Kidney capillary endothelial cell (primary cell): ENCODE measurements at places on chromosomes 11 and 22.

- no peak for DNase-seq
Measured at GRCh38 chr22:20054034-20054427, 26.0 kb upstream of the DGCR8 start.

DNA sequence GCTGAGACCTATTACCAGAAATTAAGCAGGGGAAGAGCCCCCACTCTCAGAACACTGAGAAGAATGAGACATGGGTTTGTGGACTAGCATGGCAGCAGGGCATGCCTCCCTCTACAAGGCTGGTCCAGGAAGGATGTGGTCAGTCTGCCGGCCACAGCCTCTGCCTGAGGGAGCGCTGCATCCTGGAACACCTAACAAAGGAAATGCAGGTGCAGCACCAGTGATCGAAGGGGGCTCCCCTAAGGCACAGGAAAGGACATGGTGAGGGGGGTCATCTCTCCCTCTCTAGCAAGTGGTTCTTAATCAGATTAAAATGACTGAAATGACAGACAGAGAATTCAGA is 40.6 kb upstream of the ARL14EP start:
- no peak for DNase-seq

- no peak for DNase-seq
Measured at GRCh38 chr11:116279511-116279910, 493.3 kb downstream of the BUD13 start.

GRCh38 chr11:133898031-133898769 is 52.9 kb upstream of the SPATA19 start:
- DNase-seq: no peak

DNA sequence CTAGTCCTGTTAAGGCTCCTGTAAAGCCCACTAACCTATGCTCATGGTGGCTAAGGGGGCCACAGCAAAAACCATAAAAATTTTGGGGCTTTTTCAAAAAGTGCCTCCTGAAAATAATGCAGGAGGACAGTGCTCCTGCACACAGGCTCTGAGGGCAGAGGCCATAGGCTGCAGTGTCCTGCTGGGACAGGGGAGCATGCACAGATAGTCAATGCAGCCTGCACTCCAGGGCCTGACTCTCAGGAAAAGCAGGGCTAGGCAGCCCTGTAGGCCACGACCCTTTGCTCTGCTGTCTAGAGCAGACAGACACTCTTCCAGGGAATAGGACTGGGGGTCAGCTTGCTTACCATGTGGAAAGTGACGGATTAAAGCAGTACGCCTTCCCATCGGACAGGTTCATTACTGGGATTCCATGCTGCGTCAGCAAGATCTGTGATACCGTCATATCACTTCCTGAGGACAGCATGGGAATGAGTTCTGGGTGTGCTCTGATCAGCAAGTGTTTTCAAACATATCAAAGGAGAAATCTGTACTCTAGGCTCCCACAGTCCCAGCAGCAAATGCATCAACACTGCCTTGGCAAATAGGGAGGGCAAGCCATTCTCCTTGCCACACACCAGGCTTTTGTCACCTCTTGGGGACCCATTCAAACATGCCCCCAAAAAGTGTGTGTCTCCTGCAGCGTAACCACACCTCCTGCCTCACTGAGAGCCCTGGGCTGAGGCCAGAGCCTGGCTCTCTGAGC is 64.1 kb upstream of the CLTCL1 start:
- no peak for DNase-seq

DNA sequence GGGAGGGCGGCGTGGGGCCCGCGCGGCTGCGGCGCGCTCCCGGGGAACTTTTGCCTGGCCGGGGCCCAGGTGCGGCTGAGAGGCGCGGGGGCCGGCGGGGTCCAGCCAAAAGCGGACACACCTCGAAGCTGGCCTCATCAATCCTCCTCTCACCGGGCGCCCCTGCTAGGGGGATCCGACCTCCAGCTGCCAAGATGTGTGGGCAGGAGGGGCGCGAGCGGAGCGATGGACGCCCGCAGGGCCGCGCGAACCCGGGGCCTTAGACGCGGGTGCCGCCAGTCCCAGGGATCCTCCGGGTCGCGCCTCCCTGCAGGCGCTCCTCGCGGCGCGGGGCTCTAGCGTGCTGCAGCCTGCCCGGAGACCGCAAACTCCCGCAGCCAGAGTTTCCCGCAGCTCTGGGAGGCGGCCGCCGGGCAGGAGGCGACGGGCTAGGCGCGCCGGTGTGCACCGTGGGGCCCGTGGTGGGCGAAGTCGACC is 785 bp downstream of the IGSF9B start:
- DNase-seq: no peak

- DNase-seq: no peak
Measured at GRCh38 chr11:108865406-108865805, 200.5 kb downstream of the DDX10 start.

GRCh38 chr11:15699978-15700377 is 585.3 kb downstream of the INSC start:
- DNase-seq: no peak

- DNase-seq: no peak
Measured at GRCh38 chr11:12071574-12071973, 38.8 kb upstream of the MICAL2 start.

- no peak for DNase-seq
Measured at GRCh38 chr11:118841469-118842242, 42.0 kb upstream of the CXCR5 start.

DNA sequence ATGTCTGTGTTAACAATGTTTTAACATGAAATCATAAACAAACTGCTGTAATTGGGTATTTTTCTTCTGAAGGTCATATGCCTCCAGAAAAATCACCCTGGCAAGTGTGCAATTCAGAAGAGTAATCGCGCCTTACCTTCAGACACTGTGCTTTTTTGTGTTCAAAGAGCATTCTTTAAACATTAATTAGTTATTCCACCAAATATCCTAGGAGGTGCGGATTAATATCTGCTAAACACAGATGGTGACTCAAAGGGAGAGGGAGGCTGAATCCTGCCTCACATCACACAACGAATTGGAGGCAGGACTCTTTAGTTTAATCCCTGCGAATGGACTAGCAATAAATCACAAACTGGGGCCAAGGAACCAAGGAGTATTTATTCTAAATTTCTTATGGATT is 213.0 kb downstream of the NTM start:
- DNase-seq: no peak

DNA sequence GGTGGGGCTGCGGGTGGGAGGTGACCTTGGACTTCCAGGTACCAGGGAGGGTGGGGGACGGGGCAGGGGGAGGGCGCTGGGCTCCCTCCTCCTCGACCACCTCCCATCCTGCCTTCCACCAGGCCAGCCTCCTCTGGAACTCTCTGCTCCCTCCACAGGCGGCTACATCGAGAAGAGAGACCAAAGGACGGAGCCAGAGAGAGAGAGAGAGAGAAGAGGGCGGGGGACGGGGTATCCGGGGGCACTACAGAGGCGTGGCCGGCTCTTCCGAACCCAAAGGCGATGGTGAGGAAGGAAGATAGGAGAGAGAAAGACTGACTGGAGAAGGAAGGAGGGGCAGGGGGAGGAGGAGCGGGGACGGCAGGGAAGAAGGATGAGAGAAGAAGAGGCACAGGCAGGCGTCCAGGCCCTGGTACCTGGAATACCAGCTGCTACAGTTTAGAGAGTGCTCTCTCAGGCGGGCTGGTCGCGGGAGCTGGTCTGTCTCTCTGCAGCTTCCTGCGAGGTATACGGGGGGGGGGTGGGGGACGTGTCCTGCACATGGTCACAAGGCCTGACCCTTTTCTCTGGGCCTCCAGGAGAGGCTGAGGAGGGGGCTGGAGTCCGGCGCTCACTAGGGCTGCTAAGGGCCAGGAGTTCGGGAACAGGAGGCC is 38.0 kb downstream of the IGSF9B start:
- no peak for DNase-seq

GRCh38 chr11:61417670-61418069 is 12.1 kb downstream of the CPSF7 start:
- DNase-seq: no peak

- no peak for DNase-seq
Measured at GRCh38 chr11:40118026-40118425, 1341.4 kb downstream of the LRRC4C start.

GRCh38 chr11:129884581-129884980 is 10.8 kb downstream of the NFRKB start:
- DNase-seq: no peak

- DNase-seq: peak; percentile 75
Measured at GRCh38 chr11:48013269-48013901, 33.0 kb downstream of the PTPRJ start.

GRCh38 chr11:99327066-99327465 is 306.3 kb downstream of the CNTN5 start:
- DNase-seq: no peak

GRCh38 chr11:110982214-110982613 is 263.3 kb upstream of the POU2AF2 start:
- no peak for DNase-seq

DNA sequence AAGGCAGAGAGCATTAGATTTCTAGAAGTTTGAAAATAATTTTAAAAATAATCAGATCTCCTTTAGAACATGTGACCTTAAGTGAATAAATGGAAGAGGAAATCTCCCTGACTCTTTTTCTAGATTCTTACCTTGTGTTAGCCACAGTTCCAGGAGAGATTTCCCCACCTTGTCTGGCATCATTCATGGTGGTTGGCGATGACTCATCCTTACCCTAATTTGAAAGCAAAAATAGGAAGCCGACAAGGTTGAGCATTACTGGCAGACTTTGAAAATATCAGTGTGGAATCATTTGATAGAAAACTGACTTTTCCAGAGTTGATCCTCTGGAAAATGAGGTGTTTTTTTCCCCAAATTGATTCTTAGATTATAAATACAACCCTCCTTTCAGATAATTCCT is 48.1 kb downstream of the CNTN5 start:
- no peak for DNase-seq

GRCh38 chr22:16831257-16831656 is 6.0 kb upstream of the XKR3 start:
- DNase-seq: no peak

GRCh38 chr11:69101115-69101791 is 52.5 kb downstream of the TPCN2 start:
- peak; percentile 61 for DNase-seq

- DNase-seq: no peak
Measured at GRCh38 chr11:117932426-117932825, 3.2 kb upstream of the TMPRSS13 start.

GRCh38 chr11:129131316-129131715 is 60.8 kb downstream of the ARHGAP32 start:
- no peak for DNase-seq

- peak; percentile 78 for DNase-seq
Measured at GRCh38 chr22:46006379-46007002, 29.5 kb upstream of the WNT7B start.

GRCh38 chr22:36328635-36329253 is 59.0 kb downstream of the MYH9 start:
- DNase-seq: peak; percentile 80

DNA sequence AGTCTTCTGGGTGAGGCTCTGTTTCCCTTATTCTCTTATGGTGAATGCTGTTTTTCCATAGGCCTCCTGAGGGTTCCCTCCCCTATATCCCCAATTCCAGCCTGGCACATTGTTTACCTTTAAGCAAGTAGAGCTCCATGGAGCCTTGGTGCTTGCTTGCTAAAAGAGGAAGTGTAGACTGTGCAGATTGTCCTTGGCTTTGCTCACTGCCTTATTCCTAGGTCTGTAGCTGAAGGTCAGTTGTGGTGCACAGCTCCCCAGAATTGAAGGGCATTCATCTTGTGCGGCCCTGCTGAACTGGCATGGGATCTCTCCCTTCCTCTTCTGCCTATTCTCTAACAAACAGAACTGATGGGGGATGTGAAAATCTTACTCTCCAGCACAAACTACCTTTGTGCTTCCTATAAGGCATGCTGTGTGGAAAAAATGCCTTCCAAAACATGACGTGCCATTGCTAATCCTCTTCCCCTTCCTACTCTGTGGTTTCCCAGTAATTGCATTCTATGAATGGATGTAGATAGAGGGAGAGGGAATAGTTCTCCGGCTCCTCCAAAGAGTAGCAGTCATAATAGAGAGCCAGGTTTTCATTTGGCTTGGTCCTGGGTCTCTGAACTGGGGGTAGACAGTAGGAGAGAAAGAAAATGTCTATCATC is 34.2 kb upstream of the PLET1 start:
- DNase-seq: no peak

DNA sequence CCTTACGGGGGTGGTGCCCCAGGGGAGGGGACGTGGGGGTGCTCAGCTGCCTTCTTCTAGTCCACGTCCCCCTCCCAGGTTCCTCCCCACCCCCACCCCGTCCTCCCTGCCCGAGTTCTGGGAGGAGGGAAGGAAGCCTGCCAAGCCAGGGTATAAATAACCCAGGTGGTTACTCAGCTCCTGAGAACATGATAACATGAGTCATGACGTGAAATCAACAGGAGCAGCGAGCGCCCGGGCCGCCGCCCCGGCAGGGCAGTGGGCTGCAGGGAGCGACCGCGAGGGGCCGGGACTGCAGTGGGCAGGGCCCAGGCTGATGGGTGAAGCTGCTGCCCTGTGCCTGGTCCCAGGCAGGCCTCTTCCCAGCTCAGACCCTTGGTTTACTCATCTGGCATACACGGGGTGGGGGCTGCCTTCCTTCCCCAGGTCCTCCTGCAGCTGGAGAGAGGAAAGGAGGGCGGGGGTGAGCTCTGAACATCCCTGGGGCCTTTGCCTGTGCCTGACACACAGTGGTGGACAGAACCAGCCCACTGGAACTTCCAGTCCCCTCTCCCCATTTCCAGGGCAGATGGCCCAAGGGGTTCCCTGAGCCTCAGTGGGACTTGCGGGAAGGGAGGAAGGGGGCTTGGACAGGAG is 8.8 kb upstream of the PDGFB start:
- DNase-seq: peak; percentile 92

DNA sequence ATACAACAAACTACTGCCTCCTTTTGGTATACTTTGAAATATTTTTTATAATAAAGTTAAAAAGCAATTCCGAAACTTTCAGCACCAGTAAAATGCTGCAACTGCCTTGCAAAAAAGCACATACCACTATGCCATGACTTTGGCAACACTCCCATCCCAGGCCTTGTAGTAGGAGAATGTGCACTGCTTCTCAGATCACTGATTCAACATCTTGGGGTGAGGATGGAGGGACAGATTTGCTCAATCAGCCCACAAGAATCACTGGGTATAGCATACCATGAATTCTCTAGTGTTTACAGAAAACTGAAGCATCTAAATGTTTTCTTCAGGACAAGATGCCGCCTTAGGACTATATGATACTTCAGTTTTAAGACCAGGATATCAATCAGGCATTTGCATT is 14.9 kb downstream of the EIF4ENIF1 start:
- no peak for DNase-seq

- DNase-seq: no peak
Measured at GRCh38 chr11:67301313-67301921, 1.9 kb upstream of the SSH3 start.

GRCh38 chr11:122331079-122331478 is 215.1 kb upstream of the BLID start:
- DNase-seq: peak; percentile 7

DNA sequence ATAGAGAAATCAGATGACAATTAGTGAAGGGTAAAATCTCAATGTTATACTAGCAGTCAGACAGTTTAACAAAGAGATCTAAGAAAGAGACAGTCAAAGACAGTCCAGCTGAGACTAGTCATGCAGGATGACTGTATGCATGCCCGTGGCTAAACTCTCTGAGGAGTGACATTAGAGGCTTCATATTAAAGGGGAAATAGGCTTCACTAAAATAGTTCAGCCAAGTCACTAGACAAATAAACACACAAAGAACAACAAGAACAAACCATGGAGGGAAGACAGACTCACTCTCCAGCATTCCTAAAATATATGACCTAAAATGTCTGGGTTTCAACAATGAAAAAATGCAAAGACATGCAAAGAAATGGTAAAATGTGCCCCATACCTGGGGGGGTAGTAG is 18.6 kb upstream of the APLNR start:
- no peak for DNase-seq

- DNase-seq: no peak
Measured at GRCh38 chr11:78810559-78811009, 235.9 kb upstream of the NARS2 start.
